Uterus (tissue), 4 donors: ENCODE measurements at places on chromosomes 4 and X.

GRCh38 chr4:156186111-156186510, 232.4 kb upstream of the CTSO start:
- H3K36me3 ChIP-seq: no peaks in the 10 kb centered on the region
- H3K4me1 ChIP-seq: no peaks in the 10 kb centered on the region
- no peak for DNase-seq
- H3K4me3 ChIP-seq: no peak overlapping the region
- H3K27ac ChIP-seq: no peak overlapping the region

- no peak overlapping the region for H3K27ac ChIP-seq
- no peaks in the 10 kb centered on the region for H3K36me3 ChIP-seq
- no peak for DNase-seq
- no peaks in the 10 kb centered on the region for H3K4me1 ChIP-seq
- no peaks in the 10 kb centered on the region for H3K27me3 ChIP-seq
- H3K4me3 ChIP-seq: no peak overlapping the region
Observed at GRCh38 chr4:80452055-80452454, 116.5 kb downstream of the CFAP299 start.

- no peak overlapping the region for H3K4me3 ChIP-seq
- H3K27me3 ChIP-seq: no peaks in the 10 kb centered on the region
- H3K4me1 ChIP-seq: no peaks in the 10 kb centered on the region
- H3K27ac ChIP-seq: no peak overlapping the region
- DNase-seq: no peak
Observed at GRCh38 chr4:118289794-118290193, 63.0 kb downstream of the PRSS12 start.

DNA sequence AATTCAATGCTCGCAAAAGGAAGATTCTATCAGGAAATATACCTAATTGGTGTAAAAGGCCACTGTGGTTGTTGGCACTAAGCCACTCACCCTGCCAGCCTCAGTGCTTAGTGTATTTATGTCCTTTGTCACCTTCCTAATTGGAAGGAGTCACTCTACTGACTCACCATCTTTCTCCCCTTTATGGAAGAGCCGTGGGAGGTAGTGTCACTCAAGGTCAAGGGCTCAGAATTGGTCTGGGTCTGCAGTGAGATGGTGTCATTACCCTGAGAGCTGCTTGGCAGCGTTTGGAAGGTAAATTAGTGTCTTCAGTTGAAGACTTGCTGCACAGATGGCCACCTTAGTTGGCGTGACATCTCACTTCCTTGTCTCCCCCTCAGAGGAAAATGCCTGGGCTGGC, 41.7 kb upstream of the CDKN2AIP start:
- no peak for DNase-seq
- peaks cover 3% of the 10 kb centered on the region for H3K4me1 ChIP-seq
- no peak overlapping the region for H3K27ac ChIP-seq
- no peaks in the 10 kb centered on the region for H3K36me3 ChIP-seq

GRCh38 chr4:153126137-153126536, 78.1 kb upstream of the TRIM2 start:
- H3K4me3 ChIP-seq: no peak overlapping the region
- H3K27ac ChIP-seq: no peak overlapping the region
- no peak for DNase-seq

GRCh38 chr4:8837181-8837841, 34.3 kb downstream of the HMX1 start:
- no peaks in the 10 kb centered on the region for H3K4me1 ChIP-seq
- H3K36me3 ChIP-seq: no peaks in the 10 kb centered on the region
- no peak overlapping the region for H3K4me3 ChIP-seq
- no peak overlapping the region for H3K27ac ChIP-seq
